Spleen (tissue), 13 donors: ENCODE measurements at places on chromosomes 6 and 20.

- DNase-seq: no peak
These were observed 9.9 kb upstream of the PCIF1 start for GRCh38 chr20:45924391-45925261.

- DNase-seq: no peak
These were observed 60.4 kb downstream of the HAO1 start for GRCh38 chr20:7879883-7880282.

GRCh38 chr20:32233286-32233685 lies 25.6 kb downstream of the POFUT1 start:
- no peak for DNase-seq

DNA sequence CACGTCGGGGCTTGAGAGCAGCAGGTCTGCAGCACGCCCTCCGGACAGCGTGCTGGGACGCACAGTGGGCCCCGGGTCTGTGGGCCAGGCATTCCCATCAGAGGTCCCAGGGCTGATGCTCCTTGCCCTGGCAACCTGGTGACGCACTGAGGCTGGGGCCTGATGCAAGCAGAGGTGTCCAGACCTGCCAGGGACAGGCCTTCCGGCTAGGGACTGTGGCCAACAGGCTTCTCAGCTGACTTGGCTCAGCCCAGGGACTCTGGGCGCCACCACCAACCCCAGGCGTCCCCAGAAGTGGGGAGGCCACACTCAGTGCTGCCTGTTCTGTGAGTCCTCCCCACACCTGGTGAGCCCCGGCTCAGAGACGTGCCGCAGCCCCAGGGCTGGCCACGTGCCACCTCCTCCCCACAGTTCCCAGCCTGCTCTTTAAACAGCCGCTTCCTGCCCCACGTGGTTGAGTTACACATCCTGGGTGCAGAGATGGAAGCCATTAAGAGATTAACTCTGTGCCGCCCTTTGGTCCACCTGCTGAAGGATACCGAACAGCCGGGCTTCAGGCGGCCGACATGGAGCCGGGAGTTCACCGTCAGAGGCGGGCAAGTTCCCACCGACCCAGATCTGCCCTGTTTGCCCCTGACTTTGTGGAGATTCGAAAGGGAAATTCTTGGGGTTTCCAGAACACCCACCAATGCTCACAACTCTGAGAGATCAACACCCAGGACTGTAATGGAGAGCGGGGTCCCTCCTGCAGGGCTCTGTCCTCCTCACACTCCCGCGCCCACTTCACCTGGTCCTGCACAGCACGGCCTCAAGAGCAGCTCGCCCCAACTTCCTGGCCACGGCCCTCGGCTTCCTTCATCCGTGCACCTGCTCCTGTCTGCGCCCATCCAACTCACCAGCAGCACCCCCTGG lies 37.6 kb upstream of the ZBP1 start:
- DNase-seq: peak; percentile 85

- DNase-seq: no peak
These were observed 59.2 kb upstream of the CSE1L start for GRCh38 chr20:48986899-48987298.

DNA sequence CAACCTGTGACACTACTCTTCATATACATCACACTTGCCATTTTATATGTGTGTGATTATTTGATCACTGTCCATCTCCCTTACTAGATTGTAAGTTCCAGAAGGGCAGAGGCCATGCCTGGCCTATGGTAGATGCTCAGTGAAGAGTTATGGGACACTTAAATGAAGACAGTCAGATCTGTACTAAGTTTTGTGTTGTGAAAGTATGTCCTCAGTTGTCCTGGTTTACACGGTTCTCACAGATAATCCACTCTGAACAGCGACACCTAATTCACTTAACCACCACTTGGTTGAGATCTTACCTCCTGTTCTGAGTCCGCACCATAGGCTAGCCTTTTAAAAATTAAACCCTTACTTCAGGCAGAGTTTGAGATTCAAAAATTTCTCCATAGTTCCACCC lies 434.1 kb upstream of the SOX4 start:
- DNase-seq: no peak

DNA sequence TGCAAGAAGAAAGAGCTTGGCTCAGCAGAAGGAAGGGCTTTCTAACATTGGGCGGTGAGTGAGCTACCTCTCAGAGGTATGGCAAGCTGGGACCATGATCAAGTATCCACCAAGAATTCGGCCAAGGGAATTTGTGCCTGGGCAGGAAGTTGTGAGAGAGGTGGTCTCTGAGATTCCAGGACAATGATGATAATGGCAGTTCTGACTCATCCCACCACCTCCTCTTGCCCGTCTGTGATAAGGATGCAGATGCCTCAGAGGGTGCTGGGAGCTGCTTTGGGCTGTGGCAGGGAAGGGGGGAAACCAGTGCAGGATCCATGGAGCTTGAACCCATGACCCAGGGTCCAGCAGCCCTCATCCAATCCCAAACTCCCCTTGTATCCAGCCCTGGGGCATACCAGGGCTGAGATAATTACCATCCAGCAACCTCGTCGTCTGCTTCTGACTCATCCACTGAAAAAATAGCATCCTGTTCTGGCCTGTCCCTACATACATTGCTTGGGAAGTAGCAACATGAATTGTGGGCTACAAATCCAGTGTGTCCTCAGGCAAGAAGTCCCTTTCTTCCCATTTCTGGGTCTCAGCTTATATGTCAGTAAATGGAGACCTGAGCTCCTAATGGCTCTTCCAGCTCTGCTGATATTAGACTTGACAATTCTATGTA lies 5.9 kb downstream of the TGM6 start:
- DNase-seq: no peak

DNA sequence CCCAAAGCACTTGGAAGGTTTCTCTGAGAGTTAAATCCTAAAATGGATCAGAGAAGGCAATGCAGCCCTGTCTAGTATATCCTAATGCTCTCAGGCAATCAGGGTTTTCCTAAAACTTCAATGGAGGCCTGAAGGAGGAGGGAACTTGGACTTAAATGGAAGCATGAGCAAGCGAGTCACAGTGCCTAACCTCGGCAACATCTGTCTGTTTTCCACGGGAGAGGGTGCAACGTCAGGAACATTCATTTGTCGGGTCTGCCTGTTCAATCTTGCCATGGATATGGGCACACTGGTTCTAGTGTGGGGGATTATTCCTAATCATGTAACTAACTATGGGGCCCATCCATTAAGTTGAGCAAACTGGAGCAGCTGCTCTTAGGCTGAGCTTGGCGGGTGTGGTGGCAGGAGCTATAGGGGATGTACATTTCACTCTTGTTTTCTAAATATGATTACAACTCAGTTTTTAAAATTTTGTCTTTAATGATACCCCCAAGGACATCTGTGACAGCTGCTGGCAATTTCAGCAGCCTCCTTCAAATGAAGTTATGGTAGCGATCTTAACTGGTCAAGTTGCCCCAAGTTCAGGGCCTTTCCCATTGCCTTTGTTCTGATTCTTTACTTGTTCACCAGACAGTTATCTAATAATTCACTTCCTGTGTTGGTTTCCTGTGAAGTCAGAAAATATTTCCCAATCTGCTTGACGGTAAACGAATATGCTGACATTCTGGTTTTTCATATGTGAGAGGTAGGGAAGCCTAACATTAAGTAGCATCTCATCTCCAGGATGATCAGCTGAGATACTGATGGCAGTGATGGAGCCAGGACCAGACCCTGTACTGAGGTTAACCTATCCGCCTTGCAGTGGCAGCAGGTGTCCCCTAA lies 21.6 kb downstream of the DSE start:
- DNase-seq: no peak

GRCh38 chr20:23050076-23050838 lies 785 bp upstream of the THBD start:
- peak; percentile 92 for DNase-seq

DNA sequence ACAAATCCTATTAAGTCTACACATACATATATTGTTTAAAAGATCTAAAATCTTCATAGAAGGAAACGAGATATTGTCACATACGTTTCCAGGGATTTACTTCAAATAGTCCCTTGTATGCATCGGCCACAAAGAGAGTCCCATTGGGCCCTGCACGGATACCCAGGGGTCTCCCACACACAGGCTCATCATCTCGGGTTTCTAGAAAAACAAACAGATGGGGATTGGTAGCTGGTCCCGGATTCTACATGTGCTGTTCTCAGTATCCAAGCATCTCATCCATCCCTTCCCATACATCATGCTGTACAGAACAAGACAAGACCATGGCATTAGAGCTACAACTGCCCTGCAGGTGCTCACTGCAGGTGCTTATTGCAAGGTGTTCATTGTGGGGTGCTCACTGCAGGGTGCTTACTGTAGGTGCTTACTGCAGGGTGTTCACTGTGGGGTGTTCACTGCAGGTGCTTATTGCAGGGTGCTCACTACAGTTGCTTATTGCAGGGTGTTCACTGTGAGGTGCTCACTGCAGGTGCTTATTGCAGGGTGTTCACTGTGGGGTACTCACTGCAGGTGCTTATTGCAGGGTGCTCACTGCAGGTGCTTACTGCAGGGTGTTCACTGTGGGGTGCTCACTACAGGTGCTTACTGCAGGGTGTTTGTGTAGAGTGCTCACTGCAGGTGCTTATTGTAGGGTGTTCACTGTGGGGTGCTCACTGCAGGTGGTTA lies 21.0 kb downstream of the APMAP start:
- DNase-seq: no peak

- no peak for DNase-seq
These were observed 649.4 kb downstream of the PRKN start for GRCh38 chr6:162078126-162078525.
